Fibroblast of upper back skin (primary cell): ENCODE measurements at places on chromosomes 12 and 14.

- no peak for DNase-seq
Measured at GRCh38 chr12:66602483-66603143, 76.3 kb downstream of the GRIP1 start.

DNA sequence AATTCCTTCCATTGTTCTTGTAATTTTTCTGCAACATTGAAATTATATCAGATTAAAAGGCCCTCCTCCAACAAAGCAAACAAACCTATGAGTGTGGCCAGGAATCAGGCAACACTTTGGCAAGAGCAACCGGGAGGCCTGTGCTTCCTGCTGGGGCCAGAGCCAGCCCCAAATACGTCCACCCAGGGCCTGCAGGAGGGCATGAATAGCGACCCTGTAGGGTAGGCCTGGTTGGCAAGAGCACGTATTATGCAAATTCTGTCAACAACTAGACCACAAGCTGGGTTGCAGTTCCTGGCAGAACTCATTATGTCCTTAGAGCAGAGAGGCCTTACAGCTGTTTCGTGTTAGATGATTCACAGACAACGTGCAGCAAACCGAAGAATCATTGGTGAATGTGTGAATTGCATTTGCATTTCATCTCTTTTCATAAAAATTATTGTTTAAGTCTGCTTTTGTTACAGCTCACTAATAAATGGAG, 26.9 kb upstream of the LGALS3 start:
- DNase-seq = peak; percentile 100

GRCh38 chr12:22256041-22256441, 78.5 kb downstream of the ST8SIA1 start:
- no peak for DNase-seq

DNA sequence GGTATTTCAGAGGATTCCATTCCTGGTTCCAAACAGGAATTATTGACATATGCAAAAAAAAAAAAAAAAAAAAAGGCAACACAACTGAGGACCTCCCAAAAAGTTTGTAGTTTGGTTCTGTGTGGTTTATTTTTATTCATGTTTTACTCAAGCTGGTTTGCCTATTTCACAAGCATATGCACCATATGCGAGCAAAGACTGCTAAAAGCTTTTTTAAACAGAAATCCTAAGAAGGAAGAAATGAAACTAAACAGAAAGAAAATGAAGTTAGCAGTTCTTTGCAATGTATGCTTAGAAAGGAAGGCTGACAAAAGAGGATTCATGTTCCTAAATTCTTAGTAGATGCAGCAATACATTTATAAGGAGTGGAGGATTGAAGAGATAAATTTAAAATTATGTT, 487.6 kb upstream of the FLRT2 start:
- DNase-seq = no peak

- DNase-seq = no peak
Measured at GRCh38 chr12:68624933-68625332, 14.2 kb downstream of the RAP1B start.

- peak; percentile 54 for DNase-seq
Measured at GRCh38 chr12:57139796-57140649, 7.4 kb downstream of the LRP1-AS start.

GRCh38 chr12:113159937-113160336, 10.4 kb downstream of the CFAP73 start:
- DNase-seq = no peak

DNA sequence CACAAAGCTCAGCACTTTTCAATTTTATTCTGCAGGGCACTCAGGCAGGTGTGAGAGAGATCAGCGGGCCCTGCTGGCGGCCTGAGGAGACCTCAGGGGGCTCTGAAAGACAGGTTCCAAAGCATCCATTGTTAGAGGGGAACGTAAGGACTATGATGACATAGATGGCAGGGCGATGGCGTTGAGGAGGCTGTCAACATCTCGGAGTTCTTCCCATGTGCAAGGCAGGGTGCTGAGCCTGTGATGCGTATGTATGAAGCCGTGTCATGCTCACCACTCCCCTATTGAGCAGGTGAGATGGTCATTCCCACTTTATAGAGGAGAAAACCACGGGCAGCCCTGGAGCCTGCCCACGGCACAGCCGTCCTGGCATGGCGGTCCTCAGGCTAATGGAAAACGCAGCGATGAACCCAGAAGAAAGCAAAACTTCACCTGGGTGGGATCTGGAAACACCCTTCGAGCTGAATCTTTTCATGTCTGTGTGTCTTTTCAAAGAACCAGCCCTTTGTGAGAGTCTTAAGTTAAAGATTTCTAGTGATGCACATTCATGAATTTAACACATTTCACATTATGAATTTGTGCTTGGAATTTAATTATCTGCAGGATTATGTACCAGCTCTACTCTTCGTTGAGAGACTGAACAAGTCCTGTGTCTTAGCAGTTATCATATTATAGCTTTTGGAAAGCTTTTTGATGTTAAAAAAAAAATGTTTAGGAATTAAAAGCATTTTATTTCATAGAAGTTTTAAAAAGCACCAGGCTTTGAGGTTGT, 64.7 kb downstream of the RIMBP2 start:
- no peak for DNase-seq

GRCh38 chr12:6541371-6542165, 7.3 kb downstream of the GAPDH start:
- DNase-seq = no peak

DNA sequence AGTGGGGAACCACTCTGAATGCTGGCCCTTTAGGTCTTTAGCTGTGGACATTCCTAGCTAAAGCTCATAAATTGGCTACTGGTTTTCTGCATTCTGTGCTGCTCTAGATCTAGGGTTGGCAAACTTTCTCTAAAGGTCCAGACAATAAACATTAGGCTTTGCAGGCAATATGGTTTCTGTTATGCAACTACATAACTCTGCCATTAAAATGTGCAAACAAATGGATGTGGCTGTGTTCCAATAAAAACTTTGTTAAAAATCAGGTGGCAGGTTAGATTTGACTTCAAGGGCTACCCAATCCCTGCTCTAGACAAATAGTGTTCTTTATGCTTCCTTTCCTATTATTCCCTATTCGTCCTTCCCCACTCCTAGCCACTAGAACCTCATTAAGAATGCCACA, 6.8 kb upstream of the LRRC9 start:
- no peak for DNase-seq

- peak; percentile 13 for DNase-seq
Measured at GRCh38 chr12:41250748-41251147, 62.6 kb downstream of the PDZRN4 start.

DNA sequence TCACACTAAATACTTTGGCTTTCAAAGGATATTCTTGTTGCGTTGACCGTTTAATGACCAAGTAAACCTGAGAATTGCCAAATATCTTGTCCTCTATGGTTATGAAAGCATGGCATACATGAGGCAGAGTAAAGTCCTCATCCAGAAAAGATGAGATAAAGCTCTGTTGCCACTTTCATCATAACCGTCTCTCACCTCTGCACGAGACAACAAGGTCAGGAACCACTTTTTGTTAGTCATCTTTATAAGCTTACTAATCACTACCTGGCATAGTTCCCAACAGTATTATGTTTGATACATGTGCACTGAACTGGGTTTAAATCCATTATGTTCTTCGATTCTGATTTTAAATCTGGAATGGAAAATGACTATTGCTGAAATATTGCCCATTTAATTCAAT, 31.3 kb downstream of the PTPRB start:
- DNase-seq = no peak

- no peak for DNase-seq
Measured at GRCh38 chr14:21308132-21308478, 28.2 kb downstream of the RPGRIP1 start.
